ENCODE measurements at places on chromosomes 2 and 18.

GRCh38 chr2:196703695-196704094, 64.2 kb downstream of the CCDC150 start:
- DNase-seq, result no peak

DNA sequence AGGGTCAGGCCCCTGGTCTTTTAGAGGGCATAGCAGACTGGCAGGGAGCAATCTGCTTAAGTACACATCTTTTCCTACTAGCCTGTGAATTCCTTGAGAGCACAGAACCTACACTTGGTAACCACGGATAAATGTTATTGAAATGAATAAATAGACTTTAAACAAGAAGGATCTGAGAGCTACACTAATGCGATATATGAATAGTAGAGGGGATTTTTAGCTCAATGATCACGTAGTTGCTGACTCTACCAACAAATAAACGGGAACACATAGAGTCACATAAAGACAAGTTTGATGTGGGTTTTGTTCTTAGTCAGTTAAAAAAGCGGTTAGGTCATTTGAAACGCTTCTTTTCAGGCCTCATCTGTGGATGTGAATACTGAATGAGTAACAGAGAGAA, 290.3 kb upstream of the CCDC68 start:
- DNase-seq, result no peak

DNA sequence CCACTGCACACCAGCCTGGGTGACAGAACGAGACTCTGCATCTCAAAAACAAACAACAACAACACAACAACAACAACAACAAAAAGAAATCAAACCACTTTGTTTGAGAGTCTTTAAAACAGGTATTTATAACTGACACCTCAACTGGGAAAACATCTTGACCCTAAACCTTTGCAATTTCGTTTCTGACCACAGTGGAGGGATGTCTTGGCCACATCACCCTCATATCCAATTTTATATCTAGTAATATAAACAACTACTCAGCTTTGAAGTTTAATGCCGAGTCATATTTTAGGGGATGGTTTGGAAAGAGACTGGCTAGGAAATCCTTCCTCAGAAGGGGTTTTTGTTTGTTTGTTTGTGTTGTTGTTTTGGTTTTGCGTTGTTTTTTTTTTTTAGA, 37.8 kb upstream of the RMDN2 start:
- no peak for DNase-seq

DNA sequence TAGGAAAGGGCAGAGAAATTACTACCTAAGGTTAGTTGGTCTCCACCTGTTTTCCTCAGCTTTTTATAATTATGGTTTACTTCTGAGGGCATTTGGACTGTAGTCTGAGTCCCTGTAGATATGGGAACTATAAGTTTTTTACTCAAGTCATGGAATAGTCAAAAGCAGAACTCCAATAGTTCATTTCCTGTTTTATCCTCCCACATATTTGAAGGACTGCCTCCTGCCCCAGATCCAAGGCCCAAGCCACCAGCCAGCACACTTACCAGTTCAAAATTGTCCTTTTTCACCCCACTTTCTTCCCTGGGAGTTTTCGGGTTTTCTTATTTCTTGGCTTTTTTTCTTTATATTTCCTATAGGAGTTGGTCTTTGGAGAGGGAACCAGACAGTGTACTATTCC, 164.1 kb downstream of the MBD5 start:
- no peak for DNase-seq

DNA sequence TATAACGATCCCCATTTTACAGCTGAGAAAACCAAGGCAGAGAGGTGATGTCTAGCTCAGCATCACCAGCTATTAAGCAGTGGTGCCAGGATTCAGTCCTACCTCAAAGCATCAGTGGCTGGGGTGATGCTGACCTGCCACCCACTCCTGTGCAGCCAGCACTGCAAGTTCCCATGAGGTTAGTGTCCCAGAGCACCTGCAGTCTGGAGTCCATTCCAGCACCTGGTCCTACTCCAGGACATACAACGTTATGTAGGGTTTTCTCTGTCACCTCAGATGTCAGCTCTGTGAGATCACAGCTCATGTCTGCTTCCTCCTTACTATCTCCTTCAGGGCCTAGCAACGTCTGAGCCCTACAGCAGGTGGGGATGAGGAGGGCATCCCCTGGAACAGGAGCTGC, 328.0 kb upstream of the HS6ST1 start:
- no peak for DNase-seq

DNA sequence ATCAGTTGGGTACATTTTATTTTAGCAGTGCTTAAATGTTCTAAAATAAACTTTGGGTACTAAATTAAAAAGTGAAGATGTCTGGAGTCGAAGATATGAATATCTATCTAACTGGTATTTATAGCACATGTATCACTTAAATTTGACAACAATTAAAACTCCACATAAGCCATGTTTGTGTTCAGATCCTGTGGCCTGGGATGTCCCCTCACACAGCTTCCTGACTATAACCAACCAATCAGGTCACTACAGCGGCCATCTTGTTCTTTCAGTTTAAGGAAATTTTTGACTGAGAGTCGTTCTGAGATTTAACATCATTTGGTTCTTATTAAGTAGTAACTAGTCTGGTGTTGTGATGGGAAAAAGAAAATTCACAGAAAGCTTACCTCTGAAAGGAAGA, 170.7 kb upstream of the NRP2 start:
- DNase-seq, result no peak

GRCh38 chr2:196361606-196362326, 190.4 kb upstream of the STK17B start:
- no peak for DNase-seq

Measured in stimulated activated naive CD8-positive, alpha-beta T cell treated with anti-CD3 and anti-CD28 coated beads, Interleukin-15, amount 100 ng/mL, for 72 hours (primary cell).